ENCODE measurements at places on chromosomes 6 and 20.

GRCh38 chr20:30815577-30816181, 441.8 kb upstream of the DEFB115 start:
- no peak for DNase-seq

DNA sequence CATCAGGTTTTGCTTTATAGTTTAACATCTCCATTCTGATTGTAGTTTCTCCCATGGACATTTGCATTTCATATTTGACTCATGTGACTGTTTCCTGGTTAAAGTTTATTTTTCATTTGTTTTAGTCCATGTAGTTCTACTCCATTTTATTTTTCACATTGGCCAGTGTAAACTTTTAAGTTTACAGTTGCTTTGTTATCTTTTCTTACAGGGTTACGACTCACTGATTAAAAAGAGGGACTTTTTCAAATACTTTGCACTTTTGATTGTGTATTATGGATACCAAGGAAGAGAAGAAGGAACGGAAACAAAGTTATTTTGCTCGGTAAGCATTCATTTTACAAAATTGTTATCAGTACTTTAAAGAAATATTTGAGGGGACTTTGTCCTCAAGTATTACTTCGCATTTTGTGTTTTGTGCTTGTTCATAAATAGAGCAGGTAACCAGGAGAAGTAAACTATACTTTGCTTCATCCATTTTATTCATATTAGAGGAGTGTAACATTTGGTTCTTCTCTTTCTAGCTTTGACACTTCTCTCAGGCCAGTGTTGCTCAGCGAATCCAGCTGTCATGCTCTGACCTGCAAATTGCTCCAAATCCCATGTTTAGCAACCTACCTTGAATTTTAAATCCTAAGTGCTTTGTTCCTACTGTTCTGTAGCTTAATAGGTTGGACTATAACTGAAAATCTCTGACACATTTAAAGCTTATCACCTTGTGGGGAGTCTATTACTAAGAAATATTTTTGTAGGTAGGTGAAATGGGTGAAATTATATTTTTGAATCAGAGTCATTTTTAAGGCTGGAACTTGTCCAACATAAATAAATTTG, 24.5 kb downstream of the NCOA7 start:
- DNase-seq: no peak

DNA sequence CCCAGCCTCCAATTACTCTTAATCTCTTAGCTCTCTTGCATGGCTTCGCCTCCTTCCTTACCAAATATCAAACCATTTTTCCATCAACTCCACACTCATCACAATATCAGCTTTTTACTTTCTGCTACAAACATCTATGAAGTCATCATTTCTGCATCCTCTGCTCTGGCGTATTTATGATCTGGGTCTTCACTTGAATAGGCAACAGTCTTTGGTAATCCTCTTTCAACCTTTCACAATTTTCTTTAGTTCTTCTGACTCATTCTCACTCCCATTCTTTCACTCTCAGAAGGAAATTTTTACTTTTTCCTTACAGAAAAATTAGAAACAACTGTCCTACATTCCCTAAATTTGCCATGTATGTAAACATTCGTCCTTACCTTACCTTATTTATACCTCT, 522.4 kb downstream of the HDGFL1 start:
- no peak for DNase-seq

DNA sequence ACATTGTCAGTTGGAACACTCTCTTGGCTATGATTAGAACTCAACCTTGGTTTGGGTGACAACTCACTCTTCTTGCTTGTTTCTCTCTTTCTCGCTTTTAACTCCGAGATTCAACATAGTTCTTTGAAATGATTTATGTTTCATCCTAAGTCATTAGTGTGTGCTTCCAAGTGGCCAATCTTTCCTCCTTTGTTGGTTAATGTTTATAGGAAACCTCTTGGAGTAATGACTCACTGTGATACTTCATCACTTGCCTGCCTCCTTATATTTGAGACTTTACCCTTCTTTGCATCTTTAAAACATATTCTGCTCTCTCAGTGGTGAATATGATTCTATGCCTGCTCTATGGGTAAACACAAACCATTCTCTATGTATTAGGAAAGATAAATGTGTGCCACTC, 279.7 kb upstream of the FLRT3 start:
- no peak for DNase-seq

DNA sequence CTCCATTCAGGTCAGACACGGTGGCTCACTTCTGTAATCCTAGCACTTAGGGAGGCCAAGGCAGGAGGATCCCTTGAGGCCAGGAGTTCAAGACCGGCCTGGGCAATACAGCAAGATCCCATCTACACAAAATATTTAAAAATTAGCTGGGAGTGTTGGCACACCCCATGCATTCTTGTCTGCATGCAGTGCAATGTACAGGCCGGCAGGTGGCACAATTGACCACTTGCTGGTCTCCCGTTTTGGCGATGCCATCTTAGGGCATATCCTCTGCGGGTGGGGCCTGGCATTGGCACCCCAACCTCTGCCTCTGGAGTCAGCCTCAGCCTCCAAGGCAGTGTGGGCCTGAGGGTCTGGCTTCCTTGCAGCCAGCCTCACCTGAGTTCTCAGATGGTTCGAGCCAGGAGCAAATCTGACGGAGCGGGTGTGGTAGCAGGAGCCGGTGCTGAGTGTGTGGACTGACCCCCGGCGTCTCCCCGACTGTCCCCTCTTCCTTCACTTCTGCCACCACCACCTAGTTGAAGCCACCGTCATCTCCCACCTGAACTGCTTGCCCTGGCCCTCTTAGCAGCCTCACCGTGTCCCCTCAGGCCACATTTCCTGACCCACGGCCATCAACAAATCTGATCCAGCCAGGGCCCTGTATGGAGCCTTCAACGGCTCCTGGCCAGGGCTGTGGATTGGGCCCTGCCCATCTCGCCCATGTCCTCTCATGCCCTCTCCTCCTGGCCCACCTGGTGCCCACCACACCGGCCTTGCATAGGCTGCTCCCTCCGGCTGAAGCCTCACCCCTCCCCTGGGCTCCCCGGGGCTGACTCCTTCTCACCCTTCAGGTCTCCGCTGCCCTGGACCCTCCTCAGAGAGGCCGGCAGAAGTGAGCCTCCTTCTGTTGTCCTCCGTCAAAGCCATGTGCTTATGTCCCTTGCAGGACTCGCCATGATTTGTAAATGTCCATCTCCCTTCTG, 44.0 kb downstream of the EFCAB8 start:
- DNase-seq: peak; percentile 34

DNA sequence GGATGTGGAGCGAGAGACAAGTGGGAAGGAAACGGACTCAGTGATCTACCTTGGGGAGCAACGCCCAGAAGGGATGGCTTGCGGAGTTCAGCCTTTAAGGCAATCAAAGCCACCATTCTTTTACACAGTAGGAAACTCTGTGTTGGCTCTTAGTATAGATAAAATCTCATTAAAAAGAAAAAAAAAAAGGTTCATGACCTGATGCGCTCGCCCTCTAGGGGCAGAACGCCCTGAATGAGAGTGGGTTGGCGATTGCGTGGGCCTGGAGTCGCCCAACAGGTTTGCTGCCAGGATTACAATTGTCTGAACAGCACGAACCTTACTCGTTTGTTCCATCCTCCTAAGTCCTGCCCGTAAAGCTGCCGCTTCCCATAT, 1.2 kb downstream of the TPD52L1 start:
- no peak for DNase-seq

DNA sequence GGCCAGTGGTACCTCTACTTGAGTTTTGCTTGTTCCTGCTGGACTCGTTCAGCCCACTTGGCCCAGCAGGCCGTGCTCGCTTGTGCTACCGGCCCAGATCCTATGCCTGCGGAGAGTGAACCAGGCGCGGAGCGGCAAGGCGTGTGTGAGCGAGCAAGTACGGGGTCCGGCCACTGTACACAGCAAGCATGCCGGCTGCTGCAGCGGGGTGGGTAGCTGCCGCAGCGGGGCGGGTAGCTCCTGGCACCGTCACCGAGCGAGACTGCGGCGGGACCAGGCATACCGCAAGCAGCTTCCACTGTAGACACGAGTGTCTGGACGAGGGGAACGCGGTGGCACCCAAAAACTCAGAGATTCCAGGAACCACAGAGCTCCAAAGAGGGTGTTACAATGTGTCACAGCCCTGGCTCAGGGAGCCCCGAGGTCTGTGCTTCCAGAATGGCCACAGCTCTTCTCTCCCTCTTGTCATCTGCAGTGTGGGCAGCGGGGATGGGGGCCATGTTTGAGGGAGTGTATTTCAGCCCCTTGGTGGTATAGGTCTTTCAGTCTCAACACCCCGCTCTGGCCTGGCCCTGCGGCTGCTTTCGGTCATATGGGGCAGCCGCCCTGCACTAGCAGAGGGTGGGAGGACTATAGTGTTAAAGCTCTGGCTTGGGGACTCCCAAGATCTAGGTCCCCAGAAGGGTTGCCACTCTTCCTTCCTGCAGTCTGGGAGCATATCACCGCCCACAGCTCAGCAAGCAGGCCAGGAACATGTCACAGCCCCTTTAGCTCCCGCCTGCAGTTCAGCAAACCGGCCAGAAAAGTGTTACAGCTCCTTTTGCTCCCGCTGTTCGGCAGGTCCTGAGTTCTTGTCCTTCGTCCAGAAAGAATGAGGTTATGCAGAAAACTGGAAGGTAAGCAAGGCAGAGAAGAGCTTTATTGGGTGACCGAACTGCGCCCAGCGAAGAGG, 6.1 kb upstream of the RWDD1 start:
- no peak for DNase-seq

DNA sequence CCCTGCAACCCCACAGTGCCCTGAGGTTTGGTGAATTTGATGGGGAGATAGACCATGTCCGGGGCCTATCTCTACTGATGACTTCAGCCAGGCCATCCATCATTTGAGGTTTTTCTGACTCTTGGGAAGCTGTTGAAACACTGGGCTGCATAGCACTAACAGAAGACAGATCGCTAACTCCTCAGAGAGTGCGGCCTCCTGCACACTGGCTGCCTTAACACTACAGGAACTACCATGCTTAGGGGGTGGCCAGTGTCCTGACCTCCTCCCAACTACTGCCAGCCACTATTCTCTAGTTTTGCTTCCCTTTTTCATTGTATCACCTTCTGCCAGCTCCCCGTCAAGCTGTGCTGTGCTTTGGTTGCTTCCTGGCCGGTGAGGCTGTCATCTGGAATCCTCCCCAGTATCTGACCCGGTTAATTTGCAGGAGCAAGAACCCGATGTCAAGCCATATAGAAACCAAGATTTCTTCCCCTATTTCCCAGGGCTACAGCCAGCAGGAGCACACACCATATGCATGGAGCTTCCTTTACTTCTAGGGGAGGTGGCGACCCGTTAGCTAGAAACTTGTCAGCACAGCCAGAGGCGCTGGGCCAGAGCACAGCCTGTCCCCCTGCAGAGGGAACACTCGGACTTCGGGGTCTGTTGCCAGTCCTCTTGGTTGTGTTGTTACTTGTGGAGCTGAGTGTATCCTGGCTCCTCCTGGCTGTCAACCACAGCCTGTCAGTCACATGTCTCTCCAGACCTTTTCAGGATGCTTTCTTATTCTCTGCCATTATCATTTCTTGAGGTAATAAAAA, 57.3 kb upstream of the TRAF3IP2 start:
- peak; percentile 20 for DNase-seq

DNA sequence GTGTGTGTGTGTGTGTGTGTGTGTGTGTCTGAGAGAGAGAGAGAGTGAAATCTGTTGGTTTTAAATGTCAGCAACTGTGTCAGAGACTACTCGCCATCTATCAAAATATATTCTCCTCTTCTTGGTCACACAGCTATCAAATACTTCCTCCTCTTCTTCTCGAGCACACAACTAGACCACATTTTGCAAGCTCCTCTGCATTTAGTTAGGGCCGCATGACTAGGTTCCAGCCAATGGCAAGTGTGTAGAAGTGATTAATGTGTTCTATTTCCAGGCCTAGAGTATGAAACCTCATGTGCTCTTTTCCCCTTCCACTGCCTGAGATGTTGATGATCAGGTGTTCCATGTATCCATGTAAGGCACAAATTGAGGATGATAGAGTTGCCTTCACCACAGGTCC, 278.5 kb upstream of the MARCKS start:
- DNase-seq: no peak

DNA sequence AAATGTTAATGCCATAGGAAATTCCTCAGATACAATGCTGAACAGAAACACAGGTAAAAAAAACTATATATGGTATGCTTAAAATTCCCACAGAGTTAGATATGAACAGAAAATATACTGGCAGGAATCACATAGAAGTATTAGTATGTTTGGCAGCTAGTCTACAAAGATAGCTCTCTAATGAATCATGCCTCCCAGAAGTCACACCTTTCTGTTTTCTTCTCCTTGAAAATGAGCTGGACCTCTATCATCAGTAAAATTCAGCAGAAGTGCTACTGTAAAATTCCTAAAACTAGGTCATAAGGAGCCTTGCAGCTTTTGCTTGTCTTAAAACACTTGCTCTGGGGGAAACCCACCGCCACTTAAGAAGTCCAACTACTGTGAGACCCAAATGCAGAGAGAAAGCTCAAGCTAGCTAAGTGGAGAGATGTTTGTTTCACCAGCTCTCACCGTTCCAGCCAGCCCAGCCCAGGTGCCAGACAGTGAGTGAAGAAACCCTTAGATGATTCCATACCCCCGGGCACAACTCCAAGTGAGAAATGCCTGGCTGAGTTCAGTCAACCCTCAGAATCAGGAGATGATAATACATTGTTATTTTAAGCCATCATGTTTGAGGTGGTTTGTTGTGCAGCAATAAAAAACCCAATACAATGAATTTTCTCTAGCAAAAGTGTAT, 43.0 kb downstream of the TSPYL4 start:
- DNase-seq: peak; percentile 55

DNA sequence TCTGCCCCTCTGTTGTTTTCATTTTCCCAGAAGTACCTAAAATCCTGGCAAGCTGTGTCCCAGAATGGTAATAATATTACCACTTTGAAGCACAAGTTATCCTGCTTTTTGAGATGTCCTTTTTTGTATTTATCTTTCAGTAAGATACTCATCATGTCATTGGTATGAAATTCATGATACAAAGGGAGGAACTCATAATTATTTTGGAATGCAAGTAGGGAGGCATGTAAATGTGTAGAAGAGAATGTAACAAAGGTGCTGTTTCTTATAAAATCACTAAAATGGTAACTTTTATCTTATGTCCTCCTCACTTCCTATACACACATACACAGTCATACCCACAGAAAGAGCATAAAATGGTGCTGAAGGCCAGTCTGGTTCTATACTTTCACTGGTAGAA, 109.9 kb downstream of the CD2AP start:
- DNase-seq: no peak

GRCh38 chr6:1383729-1384548, 5.4 kb upstream of the FOXF2 start:
- DNase-seq: no peak

Data from HFFc6 (cell line).